ENCODE measurements at places on chromosomes 2 and 18.
A peak's percentile ranks its signal among the peaks of the same experiment; 100 is the strongest.

- DNase-seq = no peak
Measured at GRCh38 chr2:18889565-18890332, 300.4 kb upstream of the NT5C1B start.

- no peak for DNase-seq
Measured at GRCh38 chr2:2333076-2333475, 2.0 kb upstream of the MYT1L start.

GRCh38 chr2:240655931-240656886 lies 26.5 kb downstream of the AQP12B start:
- peak; percentile 53 for DNase-seq

DNA sequence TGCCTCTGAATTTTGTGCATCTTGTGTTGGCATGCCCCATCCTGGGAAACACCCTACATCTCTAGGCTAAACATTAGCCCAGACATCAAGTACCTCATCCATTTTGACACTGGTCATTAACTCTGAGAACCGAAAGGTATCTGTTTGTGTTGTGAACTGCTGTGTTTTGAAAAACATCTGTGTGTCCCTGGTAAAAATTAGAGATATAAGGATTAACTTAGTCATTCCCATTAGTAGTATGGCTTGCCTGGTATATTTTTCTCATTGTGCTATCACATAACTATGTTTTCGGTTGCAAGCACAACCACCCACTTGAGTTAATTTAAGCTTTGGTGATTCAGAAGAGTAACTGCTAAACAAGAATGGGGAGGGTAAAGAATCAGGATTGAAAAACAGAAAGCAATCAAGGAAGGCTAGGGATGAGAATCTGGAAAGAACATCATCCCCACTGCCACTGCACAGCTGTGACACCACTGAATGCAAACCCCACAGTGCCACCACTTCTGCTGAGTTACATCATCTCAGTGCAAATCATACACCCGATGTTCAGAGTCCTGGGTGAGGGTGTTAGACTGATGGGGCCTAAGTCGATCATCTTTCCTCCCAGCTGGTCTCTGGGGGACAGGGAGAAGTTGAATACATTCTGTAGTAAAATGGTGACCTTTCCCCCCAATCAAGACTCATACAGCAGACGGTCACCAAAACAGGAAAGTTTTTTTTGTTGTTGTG lies 234.0 kb downstream of the EPHA4 start:
- no peak for DNase-seq

DNA sequence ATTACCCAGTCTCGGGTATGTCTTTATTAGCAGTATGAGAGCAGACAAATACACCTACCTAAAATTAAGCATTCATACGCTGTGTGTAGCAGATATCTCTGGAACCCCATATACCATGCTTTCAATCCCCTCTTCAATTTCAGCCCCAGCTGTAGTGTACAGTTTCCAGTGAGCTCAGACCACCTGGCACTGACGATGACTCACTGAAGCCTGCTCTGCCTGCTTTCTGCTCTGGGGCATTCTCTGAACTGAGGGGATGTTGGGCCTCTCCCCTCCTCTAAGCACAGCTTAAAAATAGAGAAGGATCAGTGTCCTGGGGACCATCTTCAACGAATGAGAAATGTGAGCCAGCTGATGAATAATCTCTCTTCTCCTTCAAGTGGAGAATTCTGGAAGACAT lies 8.7 kb upstream of the CCL20 start:
- no peak for DNase-seq

GRCh38 chr2:28801726-28802125 lies 8.9 kb upstream of the SPDYA start:
- peak; percentile 22 for DNase-seq

DNA sequence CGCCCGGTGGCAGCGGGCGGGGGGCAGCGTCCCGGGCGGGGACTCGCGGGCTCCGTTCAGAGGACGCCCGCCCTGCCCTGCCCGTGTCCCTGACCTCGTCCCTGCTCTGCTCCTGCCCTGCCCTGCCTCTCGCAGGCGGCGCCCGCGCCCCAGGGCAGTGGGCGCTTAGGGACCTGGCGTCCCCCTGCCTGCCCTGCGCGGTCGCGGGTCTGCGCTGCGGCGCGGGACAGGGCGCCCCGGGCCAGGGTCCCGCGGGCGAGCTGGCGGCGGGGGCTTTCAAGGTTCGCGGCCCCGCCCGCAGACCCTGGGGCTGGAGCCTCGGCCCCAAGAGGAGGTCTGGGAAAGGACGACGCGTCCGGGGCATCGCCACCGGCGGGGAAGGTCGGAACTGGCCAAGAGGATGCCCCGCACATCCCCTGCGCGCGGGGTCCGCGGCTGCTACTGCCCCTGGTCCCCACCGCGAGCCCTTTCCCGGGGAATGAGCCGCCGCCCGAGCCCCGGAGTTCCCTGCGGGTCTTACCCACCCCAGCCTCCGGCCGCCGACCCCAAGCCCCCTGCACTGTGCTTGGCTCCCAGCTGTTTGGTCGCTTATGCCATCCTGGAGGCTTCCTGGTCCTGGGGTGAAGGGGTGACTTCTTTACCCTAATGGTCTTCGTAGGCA lies 679 bp downstream of the RNF144A start:
- no peak for DNase-seq

GRCh38 chr2:125471963-125472362 lies 1184.0 kb upstream of the GYPC start:
- DNase-seq = peak; percentile 2

All from A172 (cell line).